ENCODE measurements at places on chromosomes 12 and 14.
A peak's percentile ranks its signal among the peaks of the same experiment; 100 is the strongest.

GRCh38 chr12:121804417-121805111 lies 755 bp downstream of the SETD1B start:
- DNase-seq = peak; percentile 32

- no peak for DNase-seq
These were observed 30.4 kb downstream of the HEATR5A start for GRCh38 chr14:31389946-31390345.

- DNase-seq = no peak
These were observed 198.6 kb upstream of the CAND1 start for GRCh38 chr12:67070604-67071003.

- DNase-seq = no peak
These were observed 45.1 kb downstream of the FBRSL1 start for GRCh38 chr12:132535019-132535418.

GRCh38 chr14:101179691-101180211 lies 276.2 kb upstream of the RTL1 start:
- no peak for DNase-seq

DNA sequence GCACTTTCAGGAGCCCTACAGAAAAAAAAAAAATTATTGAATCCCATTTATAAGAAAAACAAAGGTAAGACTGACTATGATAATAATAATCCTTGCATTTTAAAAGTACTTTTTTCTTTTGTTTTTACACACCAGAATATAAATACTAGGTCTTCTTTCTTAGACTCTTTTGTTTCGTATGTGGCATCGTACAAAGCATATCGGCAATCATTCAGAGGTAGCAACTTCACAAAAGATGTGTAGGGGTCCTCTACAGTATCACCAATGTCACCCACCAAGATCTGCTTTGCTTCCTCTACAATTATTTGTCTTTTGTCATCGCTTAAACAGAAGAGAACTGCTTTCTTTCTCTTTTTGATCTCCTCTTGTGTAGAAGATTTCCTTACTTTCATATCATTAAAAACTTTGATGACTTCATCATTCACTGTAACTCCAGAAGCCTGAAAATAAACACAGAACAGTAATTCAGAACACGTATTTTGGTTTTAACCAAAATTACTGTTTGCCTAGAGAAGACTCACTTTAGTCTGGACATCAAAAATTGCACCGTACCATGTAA lies 1.2 kb downstream of the CFL2 start:
- no peak for DNase-seq

DNA sequence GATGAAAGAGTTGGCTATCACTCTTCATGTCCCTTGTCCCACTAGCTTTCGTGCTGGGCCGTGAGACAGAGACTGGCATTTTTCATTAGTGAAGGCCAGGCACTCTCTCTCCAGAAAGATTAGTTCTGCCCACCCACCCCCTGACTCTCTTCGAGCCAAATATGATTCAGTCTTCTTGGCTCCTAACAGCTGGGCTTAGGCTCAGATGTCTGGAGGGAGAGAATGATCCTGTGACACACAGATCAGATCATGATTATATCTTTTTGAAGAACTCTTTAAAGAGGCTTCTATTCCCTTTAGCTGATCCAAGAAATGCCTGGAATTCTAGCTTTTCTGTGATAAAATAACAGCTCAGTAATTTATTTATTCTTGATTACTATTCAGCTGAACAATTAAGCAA lies 5.2 kb upstream of the GNG2 start:
- peak; percentile 35 for DNase-seq

- no peak for DNase-seq
These were observed 1371.1 kb downstream of the FSCB start for GRCh38 chr14:43135877-43136411.

DNA sequence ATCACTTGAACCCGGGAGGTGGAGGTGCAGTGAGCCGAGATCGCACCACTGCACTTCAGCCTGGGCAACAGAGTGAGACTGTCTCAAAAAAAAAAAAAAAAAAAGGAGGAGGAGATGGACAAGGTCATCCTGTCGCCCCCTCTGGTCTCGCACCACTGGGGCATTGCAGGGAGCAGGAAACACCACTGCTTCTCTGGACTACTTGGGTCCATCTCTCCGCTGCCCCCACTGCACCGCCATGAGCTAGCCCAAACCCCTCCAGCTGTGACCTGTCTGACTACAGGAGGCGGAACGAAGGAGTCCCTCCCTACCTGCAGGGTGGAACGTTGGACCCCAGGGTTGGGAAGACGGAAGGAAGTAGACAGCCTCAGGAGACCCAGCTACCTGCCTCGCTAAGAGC lies 18.2 kb upstream of the FAM222A start:
- no peak for DNase-seq

DNA sequence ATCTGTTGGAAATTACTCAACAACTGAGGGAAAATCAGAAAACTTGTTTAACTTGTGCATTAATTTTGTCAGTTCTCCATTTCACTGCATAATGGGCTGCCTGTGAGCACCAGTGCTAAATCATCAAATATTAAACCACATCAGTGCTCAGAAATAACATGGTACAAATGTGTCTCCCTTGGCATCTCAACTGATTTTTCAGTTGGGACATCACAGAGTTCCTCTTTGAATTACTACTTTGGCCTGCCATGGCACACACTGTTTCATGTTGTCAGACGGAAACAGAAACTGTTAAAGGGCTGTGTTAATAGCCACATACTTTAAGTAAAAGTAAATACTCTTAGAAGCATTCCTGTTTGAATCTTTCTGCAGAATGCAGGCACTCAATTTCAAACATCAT lies 42.1 kb upstream of the STRN3 start:
- no peak for DNase-seq

- DNase-seq = peak; percentile 6
These were observed 982.9 kb upstream of the TMEM132C start for GRCh38 chr12:127284021-127284420.

DNA sequence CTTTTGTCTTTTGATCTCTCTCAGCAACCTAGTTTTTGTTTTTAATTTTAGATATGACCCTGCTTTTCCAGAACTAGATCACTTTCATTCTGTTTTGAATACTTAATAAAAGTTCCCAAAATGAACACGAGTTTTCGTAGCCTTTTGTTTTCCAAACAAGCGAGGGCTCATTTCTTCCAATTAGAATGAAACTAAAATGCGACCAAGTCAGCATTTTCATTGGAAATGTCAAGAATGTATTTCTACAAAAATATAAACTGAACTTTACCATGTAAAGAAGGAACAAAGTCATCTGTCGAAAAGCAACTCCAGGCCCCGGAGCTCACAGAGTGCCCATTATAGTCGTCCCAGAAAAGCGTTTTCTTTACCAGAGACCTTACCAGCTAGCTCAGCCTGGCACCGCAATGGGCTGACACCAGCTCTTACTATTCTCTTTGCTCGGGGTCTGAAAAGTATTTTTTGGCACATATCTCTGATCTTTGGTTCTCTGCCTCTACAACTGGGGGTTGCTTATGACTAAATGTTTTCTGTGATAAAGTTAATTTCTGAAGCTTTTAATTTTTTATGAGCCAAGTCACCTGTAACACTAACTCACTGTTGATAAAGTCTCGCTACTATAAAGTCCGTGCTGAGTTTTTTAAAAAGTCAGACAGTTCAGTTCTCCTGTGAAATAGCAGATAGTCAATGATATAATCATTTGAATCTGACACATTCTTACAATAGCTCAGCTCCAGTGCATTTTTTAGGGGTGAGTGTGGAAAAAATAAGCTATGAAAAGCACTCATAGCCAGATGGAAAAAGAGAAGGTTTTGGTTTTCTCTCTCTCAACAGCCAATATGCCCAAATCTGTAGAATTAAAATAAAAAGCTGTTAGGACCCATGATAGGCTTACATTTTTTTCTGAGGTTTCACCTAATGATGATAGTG lies 43.4 kb downstream of the SAMD4A start:
- no peak for DNase-seq

GRCh38 chr14:99928963-99929362 lies 135.8 kb downstream of the EML1 start:
- DNase-seq = peak; percentile 36

DNA sequence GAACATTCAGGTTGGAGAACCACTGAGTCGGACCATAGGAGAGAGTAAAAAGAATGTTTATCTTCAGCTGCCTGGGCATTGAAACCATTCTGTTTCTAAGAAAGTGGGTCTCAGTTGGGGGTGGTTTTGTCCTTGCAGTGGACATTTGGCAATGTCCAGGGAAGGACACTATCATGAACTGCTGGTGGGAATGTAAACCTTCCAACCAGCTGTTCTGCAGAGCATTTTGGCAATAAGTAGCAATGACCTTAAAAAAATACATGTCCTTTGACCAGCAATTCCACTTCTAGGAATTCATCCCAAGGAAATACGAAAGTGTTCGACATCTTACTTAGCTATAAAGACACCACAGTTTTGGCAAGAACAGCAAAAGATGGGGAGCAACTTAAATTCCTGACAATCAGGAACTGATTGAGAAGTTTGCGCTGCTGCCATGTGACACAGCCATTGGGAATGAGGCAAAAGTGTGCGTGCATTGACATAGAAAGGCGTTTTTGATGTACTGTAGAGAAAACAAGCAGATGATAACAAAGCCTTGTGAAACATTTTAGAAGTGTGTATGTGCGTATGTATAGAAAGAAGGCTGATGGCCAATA lies 82.9 kb upstream of the MAP1LC3B2 start:
- no peak for DNase-seq

DNA sequence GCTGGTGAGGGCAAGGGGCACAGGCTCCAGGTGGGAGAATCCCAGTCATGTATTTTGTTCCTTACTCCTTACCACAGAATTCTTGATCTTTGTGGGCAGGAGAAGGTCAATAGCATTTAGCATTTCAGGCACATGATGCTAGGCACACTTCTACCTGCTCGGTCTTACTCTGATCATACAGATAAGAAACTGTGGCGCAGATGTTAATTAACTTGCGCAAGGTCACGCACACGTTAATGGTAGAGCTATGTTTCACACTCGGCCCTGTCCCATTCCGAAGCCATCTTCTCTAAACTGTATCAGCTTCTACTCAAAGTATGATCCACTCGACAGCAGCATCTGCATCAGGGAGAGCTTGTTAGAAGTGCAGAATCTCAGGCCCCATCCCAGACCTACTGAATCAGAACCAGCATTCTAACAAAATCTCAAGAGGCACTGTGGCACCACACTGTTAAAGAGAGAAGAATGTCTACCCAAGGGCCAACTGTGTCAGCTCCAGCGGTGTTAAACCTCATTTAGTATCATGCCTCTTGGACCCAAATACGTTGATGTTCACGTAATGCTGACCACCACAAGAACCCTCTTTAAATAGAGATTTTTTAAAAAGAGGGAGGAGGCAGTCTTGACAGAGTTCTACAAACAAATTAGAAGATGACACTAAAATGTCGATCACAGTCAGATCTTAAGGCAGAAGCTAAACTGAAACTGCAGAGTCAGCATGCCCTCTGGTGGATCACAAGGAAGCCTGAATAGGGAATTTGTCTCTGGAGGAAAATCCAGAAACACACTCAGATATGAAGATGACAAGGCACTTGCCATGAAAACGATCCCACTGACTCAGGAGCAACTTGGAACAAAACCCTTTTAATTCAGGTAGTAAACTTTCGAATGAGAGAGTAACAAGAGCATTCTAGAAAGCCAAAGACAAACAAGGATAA lies 7.3 kb downstream of the STXBP6 start:
- peak; percentile 38 for DNase-seq

DNA sequence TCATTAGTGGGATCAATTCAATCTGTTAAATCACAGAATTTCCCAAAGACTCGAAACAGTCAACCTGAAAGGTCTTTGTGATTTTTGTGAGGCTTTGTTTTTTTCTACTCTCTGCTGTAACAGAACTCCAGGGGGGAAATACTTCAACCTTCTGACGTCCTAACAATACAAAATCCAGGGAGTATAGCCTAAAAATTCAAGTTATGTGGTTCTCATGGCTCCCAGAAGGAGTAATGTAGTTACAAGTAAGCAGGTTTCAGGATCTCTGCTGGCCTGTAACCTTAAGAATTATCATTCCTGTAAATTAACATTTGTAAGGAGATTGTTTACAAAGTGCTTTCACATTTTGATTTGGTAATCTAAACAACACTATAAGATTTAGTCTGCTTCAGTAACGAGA lies 39.9 kb downstream of the VEZT start:
- no peak for DNase-seq

DNA sequence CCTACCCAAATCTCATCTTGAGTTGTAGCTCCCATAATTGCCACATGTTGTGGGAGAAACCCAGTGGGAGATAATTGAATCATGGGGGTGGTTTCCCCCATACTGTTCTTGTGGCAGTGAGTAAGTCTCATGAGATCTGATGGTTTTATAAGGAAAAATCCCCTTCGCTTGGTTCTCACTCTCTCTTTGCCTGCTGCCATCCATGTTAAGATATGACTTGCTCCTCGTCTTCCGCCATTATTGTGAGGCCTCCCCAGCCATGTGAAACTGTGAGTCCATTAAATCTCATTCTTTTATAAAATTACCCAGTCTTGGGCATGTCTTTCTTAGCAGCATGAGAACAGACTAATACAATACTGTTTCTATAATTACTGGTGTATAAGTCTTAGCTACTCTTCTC lies 6.5 kb upstream of the BCAT1 start:
- DNase-seq = no peak

GRCh38 chr12:113240395-113240794 lies 19.1 kb downstream of the TPCN1 start:
- DNase-seq = no peak

GRCh38 chr12:6830999-6831398 lies 2.8 kb downstream of the P3H3 start:
- DNase-seq = no peak

- DNase-seq = peak; percentile 52
These were observed 105.1 kb downstream of the ZFP36L1 start for GRCh38 chr14:68687746-68688145.

- DNase-seq = peak; percentile 21
These were observed 84.5 kb upstream of the AMN1 start for GRCh38 chr12:31813305-31813704.

- DNase-seq = no peak
These were observed 29.0 kb downstream of the PRKAB1 start for GRCh38 chr12:119696943-119697342.

DNA sequence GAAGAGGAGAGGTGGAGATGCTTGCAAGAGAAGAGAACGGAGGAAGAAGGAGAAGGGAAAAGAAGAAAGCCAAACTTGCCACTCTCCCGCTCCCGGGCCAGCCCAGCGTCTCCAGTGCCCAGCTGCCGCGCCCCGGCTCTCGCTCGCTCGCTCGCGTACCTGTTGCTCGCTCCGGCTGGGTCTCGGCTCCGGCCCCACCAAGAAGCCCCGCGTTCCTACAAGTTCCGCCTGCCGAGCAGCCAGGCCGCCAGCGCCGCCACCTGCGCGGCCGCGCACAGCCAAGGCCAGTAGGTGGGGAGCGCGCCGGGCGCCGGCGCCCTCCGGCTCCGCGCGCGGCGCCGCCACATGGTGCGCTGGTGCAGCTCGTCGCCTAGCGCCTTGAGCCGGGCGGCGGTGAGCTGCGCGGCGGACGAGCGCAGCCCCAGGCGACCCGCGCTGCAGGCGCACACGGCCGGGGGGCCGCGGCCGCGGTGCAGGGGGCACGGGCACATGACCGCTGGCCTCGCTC lies 370 bp downstream of the HRK start:
- peak; percentile 43 for DNase-seq

DNA sequence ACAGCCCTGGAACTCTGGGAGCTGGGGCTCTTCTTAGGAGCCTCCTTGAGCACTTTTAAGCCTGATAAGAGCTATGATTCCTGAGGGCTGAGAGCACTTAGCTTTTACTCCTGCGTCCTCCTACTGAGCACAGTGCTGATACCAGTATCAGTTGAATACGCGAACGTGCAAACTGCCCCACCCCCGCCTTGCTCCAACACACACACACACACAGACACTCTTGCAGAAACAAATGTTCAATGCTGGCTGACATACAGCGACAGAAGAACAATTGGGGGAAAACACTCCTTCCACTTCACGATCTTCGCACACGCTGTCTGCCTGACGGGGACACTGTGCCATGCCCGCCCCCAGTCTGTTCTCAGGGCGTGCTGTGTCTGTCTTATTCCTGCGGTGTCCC lies 57.2 kb upstream of the DLK1 start:
- no peak for DNase-seq
